ENCODE measurements at places on chromosomes 13 and 19.

- no peak for DNase-seq
Measured at GRCh38 chr13:113146750-113147149, 11.7 kb upstream of the PROZ start.

GRCh38 chr19:57202160-57202559 lies 10.9 kb downstream of the ZNF264 start:
- no peak for DNase-seq

- DNase-seq = no peak
Measured at GRCh38 chr19:7973883-7974282, 30.4 kb upstream of the TIMM44 start.

GRCh38 chr19:10566658-10567410 lies 1.0 kb upstream of the KRI1 start:
- DNase-seq = peak; percentile 60

GRCh38 chr13:94431987-94432386 lies 47.5 kb downstream of the DCT start:
- DNase-seq = no peak

DNA sequence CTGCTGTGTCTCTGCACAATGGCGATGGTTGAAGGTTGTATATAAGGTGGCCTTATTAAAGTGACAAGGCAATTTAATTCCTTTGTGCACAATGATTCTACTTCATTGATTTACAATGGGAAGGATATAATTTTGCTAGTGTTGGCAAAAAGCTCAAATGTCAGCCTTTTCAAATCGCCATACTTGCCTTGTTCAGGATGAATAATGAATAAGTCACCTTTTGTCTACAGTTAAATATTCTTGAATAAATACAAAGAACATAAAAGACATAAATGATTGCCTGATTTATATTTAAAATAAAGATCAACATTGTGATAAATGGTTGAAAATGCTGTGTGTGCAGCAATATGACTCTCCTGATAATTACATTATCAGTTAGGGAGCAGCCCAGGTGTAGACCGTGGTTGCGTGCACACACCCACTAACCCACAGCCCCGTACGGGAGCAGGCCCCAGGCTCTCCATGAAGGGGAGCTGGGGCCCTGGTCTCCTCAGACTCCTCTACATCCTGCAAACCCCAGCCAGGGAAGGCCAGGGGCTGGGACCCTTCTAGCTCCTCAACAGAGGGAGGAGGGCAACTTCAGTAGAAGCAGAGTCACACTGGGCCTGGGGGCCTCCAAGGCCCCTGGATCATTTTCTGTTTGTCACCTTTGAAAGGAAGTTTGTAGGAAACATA lies 64.9 kb downstream of the TEX29 start:
- no peak for DNase-seq

GRCh38 chr13:34681405-34681955 lies 260.6 kb upstream of the NBEA start:
- DNase-seq = no peak

GRCh38 chr19:35027851-35028599 lies 2.2 kb upstream of the SCN1B start:
- DNase-seq = no peak

DNA sequence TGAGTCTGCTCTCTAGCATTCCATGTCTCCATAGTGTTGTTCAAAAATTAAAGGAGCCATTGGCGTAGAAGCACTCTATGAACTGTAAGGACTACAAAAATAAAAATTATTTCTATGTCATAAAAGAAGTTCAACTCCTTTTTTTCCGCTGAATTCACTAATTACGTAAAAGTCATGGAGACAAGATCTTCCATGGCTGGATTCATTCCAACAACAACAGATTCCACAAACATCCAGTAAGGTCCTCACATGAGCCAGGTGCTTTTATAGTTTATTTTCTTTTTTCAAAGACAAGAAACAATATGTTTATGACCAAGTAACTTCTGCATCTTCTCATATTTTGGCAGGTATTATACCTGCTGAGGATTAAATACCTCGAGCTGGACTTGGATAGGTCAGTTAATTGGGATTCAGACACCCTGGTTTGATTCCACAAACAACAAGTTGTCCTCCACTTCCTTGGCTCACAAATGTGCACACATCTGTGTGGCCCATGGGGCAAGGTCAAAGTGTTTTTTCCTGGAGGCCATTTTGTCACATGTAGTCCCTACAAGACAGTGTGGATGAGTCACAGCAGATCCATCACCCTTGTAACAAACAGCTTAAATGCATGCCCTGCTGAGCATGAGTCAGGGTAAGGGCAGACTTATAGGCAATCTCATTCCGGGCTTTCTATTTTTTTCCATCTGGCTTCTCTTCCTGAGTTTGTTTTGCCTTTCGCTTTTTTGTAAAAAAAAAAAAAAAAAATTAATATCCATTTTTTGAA lies 475.6 kb downstream of the COG6 start:
- no peak for DNase-seq

DNA sequence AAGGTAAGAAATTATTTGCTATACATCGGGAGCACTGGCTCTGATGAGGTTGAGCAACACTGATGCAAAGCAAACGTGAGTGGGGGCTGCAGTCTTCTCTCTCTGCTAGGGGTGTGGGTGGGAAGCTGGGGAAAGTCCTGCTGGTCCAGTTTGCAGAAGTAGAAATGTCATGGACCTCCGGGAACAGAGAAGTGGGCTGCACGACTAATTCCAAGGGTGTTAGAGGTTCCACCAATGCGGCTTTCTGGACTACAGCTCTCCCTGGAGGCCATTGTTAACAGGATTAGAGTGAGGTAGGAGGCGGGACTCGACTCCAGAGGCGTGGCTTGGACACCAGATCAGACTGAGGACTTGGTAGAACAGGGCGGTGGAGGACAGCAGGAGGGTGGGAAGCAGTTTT lies 5.7 kb upstream of the FBXO27 start:
- peak; percentile 53 for DNase-seq

- no peak for DNase-seq
Measured at GRCh38 chr13:41995946-41996345, 35.0 kb upstream of the VWA8 start.

GRCh38 chr19:10593820-10594637 lies 6.9 kb upstream of the AP1M2 start:
- peak; percentile 94 for DNase-seq

- DNase-seq = peak; percentile 52
Measured at GRCh38 chr19:32976223-32976805, 4.3 kb downstream of the FAAP24 start.

GRCh38 chr19:18731562-18732008 lies 48.1 kb downstream of the CRTC1 start:
- no peak for DNase-seq

GRCh38 chr19:19329126-19329525 lies 8.5 kb downstream of the MAU2 start:
- DNase-seq = no peak

GRCh38 chr19:47102346-47103060 lies 11.1 kb downstream of the ZC3H4 start:
- no peak for DNase-seq

- DNase-seq = no peak
Measured at GRCh38 chr13:94454906-94455305, 24.6 kb downstream of the DCT start.

- DNase-seq = no peak
Measured at GRCh38 chr19:43464134-43464775, 1.2 kb downstream of the LYPD3 start.

GRCh38 chr13:22325761-22326160 lies 654.9 kb downstream of the FGF9 start:
- DNase-seq = no peak

DNA sequence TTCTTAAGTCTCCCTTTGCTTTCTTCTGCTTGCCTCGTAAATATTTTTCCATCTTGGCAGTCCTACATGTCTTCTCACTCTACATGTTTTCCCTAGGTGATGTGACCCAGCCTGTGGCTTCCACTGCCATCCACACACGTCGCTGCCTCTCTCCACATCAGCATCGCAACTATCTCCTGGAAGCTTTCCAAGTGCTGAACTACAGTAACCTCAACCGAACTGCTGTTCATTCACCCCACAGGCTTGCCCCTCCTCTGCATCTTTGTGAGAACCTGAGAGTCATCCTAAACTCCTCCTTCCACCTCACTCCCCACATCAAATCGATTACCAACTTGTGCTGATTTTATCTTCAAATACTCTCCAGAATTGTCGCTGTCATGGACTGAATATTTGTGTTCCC lies 41.2 kb upstream of the USPL1 start:
- DNase-seq = peak; percentile 83

DNA sequence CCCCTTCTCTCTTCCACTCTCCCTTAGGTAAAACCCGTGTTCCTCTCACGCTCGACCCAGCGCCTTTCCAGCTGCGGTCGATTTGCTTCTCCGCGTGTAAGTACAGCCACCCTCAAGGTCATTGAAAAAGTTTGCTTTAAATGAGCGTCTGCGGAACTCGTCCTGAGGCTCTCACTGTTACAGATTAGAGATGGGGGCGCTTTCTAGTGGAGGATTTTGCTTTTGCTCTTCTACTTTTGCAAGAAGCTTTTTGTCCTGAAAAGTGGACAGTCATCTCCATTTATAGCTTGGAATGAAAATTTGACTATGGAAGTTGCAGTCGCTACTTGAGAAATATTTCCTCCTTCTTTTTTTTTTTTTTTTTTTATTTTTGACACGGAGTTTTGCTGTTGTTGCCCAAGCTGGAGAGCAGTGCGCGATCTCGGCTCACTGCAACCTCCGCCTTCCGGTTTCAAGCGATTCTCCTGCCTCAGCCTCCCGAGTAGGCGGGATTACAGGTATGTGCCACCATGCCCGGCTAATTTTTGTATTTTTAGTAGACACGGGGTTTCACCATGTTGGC lies 595 bp upstream of the RAB20 start:
- DNase-seq = no peak

DNA sequence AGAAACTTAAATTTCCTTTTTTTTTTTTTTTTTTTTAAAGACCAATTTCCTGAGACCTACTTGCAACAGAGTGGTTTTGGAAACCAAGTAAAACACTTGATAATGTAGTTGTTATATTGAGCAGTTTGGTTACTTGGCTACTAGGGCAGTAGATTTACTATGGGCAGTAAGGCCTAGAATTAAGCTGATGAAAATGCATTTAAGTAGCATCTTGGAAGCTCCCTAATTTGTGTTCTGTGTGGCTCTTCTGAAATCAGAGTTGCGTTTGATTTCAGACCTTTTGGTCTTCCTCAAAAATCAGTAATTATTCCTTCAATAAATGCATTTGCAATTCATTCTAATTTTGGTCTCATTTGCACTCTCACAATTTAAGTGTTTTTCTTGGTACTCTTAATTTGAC lies 810 bp downstream of the GPR180 start:
- no peak for DNase-seq
